ENCODE measurements at places on chromosomes 6 and 20. TPM values are rescaled to one million over a fixed set of nuclear protein-coding genes. Genes with fewer than 3 reads are reported as not detected.

DNA sequence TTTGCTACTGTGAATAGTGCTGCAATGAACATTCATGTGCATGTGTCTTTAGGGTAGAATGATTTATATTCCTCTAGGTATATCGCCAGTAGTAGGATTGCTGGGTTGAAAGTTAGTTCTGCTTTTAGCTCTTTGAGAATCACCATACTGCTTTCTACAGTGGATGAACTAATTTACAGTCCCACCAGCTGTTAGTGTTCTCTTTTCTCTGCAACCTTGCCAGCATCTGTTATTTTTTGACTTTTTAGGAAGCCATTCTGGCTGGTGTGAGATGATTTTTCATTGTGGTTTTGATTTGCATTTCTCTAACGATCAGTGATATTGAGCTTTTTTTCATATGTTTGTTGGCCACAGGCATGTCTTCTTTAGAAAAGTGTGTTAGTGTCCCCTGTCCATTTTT, 40.0 kb downstream of the PLG start:
- DNase-seq: no peak
- no peaks in the 10 kb centered on the region for H3K36me3 ChIP-seq
- H3K4me3 ChIP-seq: no peak overlapping the region
- H3K27ac ChIP-seq: no peak overlapping the region

DNA sequence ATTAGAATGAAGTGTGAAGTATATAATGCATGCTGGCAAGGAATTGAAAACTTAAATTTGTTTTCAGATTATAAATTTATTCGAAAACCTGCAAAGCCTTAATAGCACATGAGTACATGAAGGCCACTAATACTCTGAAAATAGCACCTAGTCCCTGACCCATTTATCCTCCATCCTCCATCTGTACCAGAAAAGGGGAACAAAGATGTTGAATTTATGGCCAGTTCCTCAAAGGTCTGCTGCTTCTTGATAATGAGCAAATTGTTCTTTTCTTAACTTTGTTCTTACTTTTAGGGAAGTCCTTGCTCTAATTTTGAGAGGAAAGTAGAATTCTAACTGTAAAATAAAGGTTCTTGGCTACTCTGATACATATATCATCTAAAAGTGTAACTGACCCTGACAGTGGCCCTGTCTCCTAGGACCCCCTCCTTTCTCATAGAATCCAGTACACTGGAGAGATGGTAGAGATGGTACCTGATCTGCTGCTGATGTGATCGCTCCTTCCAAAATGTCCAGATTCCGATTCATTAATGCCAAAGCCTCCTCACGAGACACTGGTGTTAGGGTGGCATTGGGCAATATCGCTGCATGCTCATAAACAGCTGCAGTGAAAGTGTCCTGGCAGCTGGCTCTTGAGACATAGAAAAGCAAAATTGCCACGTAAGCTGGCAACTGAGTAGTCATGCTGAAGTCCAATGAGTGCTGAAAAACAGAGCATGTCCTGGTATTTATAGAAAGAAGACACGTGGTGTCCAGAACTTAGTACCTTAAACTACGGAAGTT, at the start of gene VNN1:
VNN1 (minus strand) TSS at position 704 of the 783 bp plus-strand sequence; CDS start at position 684, 20 bp downstream.
- no peak within 1 kb of the TSS for H3K4me3 ChIP-seq
- H3K36me3 ChIP-seq: no peaks in the 10 kb centered on the region
- H3K27me3 ChIP-seq: peaks cover 14% of the 10 kb centered on the region

GRCh38 chr20:49497398-49497669, 14.9 kb upstream of the KCNB1 start:
- no peak overlapping the region for H3K4me3 ChIP-seq
- no peak for DNase-seq
- H3K27me3 ChIP-seq: peaks cover 15% of the 10 kb centered on the region
- H3K36me3 ChIP-seq: no peaks in the 10 kb centered on the region
- no peaks in the 10 kb centered on the region for H3K4me1 ChIP-seq

DNA sequence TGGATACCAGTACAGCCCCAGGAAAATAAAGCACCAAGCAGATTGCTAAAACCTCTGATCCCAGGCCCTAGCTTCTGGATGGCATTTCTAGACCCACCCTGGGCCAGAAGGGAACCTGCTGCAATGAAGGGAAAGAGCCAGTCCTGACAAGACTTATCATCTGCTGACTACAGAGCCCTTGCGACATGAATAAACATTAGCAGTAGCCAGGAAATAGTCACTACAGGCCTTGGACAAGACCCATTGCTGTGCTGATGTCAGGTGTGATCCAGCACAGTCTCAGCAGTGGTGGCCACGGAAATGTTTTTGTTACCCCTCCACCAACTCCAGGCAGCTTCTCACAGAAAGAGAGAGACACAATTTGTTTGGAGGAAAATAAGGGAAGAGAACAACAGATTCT, 399.3 kb downstream of the HAO1 start:
- no peaks in the 10 kb centered on the region for H3K36me3 ChIP-seq
- DNase-seq: no peak
- no peak overlapping the region for H3K27ac ChIP-seq
- H3K27me3 ChIP-seq: no peaks in the 10 kb centered on the region
- H3K4me1 ChIP-seq: no peaks in the 10 kb centered on the region

GRCh38 chr6:142698751-142699150, 246.2 kb downstream of the HIVEP2 start:
- no peak overlapping the region for H3K27ac ChIP-seq
- no peaks in the 10 kb centered on the region for H3K36me3 ChIP-seq
- no peaks in the 10 kb centered on the region for H3K27me3 ChIP-seq

DNA sequence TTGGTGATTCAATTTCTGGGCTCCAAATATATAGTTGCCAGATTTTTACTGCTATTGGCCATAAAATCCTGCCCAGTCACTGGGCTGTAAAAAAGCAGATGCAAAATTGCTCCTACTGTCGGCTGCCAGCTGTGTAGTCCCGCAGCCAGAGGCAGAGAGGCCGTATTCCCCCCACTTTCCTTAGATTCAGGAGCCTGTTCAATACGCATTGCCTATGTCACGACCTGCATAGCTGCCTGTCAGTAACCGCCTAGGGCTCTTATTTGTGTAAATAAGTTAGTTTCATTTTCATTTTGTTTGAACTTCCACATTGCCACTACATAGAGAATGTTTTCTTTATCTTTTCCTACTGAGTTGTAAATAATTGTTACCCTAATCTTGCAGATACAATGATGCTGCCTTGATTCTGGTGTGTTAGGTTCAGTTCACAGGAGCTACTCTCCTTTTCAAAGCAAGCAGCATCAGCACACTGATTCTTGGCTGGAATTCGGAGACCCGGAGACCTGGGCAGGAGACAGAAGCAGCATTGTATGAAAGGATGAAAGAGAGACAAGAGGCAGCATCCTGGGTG, 46.0 kb upstream of the UST start:
- peaks cover 10% of the 10 kb centered on the region for H3K36me3 ChIP-seq
- H3K27me3 ChIP-seq: no peaks in the 10 kb centered on the region
- no peak overlapping the region for H3K27ac ChIP-seq
- peaks cover 10% of the 10 kb centered on the region for H3K4me1 ChIP-seq
- H3K4me3 ChIP-seq: peak overlapping the region; percentile 73
- no peak for DNase-seq

- no peak overlapping the region for H3K4me3 ChIP-seq
- peaks cover 27% of the 10 kb centered on the region for H3K36me3 ChIP-seq
- DNase-seq: no peak
Observed at GRCh38 chr6:16251706-16252105, 13.3 kb downstream of the GMPR start.

DNA sequence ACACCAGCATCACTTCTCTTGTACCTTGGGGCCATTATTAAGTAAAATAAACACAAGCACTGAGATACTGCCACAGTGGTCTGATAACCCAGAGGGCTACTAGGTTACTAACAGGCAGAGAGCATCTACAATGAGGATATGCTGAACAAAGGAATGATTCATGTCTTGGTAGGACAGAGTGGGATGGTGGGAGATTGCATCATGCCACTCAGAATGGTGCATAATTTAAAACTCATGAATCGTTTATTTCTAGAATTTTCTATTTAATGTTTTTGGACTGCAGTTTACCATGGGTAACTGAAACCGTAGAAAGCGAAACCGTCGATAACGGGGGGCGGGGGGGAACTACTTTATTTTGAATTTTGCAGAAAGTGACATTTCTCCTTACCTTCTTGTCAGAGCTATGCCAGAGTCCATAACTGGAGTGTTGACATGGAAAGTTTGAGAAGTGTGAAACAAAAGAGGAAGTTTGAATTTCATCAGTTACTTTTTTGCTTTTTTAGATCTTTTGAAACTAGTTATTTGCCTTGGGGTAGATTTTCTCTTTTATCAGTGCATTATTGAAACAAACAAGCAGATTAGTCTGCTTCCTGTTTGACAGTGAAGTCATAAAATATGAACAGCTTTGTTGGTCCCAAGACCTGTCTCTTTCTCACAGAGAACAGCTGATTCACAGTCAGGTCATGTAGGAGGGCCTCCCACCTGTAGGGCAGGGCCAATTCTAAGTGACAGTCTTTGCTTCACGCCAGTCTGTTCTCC, 124.9 kb downstream of the KLHL32 start:
- no peaks in the 10 kb centered on the region for H3K27me3 ChIP-seq
- DNase-seq: no peak
- peak overlapping the region; percentile 15 for H3K27ac ChIP-seq
- H3K4me1 ChIP-seq: peaks cover 7% of the 10 kb centered on the region
- H3K4me3 ChIP-seq: no peak overlapping the region

DNA sequence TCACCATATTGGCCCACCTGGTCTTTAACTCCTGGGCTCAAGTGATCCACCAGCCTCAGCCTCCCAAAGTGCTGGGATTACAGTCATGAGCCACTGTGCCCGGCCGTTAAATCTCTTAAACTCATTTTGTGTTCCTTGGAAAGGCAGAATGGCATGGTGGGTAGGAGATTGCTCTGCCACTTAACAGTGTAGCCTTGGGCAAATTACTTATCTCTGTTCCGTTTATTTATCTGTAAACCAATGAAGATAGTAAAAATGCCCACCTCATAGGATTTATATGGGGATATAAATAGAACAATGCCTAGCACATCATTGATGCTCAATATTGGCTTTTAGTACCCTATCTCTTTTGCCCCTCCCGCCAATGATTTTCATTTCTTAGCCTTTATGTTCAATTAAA, 7.2 kb upstream of the PIM1 start:
- peaks cover 24% of the 10 kb centered on the region for H3K4me1 ChIP-seq
- H3K36me3 ChIP-seq: no peaks in the 10 kb centered on the region
- no peak overlapping the region for H3K4me3 ChIP-seq
- DNase-seq: no peak
- H3K27ac ChIP-seq: no peak overlapping the region

GRCh38 chr6:119845161-119845560, 495.6 kb upstream of the MAN1A1 start:
- no peaks in the 10 kb centered on the region for H3K27me3 ChIP-seq
- H3K4me1 ChIP-seq: no peaks in the 10 kb centered on the region
- no peak for DNase-seq
- no peak overlapping the region for H3K4me3 ChIP-seq
- no peak overlapping the region for H3K27ac ChIP-seq

DNA sequence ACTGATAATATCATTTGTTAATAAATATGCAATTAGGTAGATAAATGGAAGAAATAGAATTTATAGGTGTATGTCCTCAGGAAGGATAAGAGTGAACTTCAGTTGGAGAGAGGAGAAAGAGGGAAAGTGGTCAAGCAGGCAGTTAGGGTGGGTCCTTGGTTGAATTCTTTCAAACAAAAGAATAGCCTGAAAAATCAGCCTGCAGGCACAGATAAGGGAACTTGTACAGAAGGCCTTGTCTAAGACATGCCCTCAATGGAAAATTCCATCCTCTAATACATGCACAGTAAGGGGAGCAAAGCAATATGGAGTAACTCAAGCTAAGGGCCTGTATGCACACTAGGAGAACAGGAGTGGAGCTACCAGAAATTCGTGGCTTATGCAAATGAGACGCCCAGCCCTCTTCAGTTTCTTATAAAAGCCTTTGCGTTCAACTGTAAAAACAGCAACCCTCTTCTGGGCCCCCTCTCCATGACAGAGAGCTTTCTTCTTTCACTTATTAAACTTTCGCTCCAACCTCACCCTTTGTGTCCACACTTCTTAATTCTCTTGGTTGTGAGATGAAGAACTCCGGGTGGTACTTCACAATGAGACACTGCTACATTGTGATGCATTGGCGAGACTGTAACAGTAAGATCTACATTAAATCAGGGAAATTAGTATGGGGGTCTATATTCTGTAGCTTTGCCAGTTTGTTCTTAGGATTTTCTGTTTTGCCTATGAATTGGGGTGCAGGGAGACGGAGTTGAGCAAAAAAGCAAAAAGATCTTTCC, 147.0 kb downstream of the HS3ST5 start:
- no peak for DNase-seq
- no peak overlapping the region for H3K27ac ChIP-seq
- no peak overlapping the region for H3K4me3 ChIP-seq
- H3K36me3 ChIP-seq: no peaks in the 10 kb centered on the region

- H3K4me3 ChIP-seq: no peak overlapping the region
- H3K4me1 ChIP-seq: peaks cover 6% of the 10 kb centered on the region
- DNase-seq: peak; percentile 32
- no peaks in the 10 kb centered on the region for H3K36me3 ChIP-seq
Observed at GRCh38 chr6:158072083-158072721, 90.5 kb downstream of the SYNJ2 start.

DNA sequence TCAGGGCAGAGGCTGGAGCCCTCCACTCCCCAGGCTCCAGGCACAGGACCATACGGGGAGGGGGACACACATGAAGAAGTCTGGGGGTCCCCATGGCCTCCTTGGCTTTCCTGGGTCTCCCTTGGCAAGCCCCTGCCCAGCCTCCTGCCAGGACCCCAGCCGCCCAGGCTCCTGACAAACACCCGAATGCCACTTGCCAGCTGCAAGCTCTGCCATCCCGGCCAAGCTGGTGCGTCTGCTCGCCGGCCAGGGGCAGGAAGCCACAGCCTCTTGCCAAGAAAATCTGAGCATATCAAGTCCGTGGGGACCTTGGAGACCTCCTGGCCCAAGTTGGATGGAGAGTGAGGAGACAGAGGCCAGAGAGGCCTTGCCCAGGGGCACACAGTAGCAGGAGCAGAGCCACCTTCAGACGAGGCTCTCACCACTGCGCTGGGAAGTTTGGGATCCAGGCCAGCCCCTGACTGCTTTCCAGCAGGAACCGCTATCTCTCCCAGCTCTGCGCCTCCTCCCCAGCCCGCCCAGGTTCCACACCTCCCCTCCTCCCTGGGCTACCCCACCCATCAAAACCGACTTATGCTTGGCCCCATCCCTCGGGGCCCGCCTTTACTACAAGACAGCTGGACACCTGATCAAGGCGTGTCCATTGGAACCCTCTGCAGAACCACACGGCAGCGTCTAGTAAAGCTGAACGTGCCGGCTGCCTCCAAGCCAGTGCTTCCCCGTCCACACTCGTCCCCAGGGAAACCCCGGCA, 80.2 kb downstream of the GRM4 start:
- no peaks in the 10 kb centered on the region for H3K4me1 ChIP-seq
- H3K4me3 ChIP-seq: no peak overlapping the region
- H3K36me3 ChIP-seq: no peaks in the 10 kb centered on the region
- peaks cover 4% of the 10 kb centered on the region for H3K27me3 ChIP-seq
- no peak for DNase-seq
- no peak overlapping the region for H3K27ac ChIP-seq

The KPNA5 gene
- polyA plus RNA-seq: 16.9 TPM

The MMP24 gene
- 0.13 TPM for polyA plus RNA-seq

The ADAM33 gene
- polyA plus RNA-seq: not detected

The DPPA5 gene
- polyA plus RNA-seq: not detected

The TSBP1 gene
- not detected for polyA plus RNA-seq

The CALHM4 gene
- not detected for polyA plus RNA-seq

The WFDC5 gene
- not detected for polyA plus RNA-seq

The TRPC4AP gene
- 56.5 TPM for polyA plus RNA-seq
